ENCODE measurements at places on chromosomes 11 and 22. TPM values are rescaled to one million over a fixed set of nuclear protein-coding genes. Genes with fewer than 3 reads are reported as not detected.

DNA sequence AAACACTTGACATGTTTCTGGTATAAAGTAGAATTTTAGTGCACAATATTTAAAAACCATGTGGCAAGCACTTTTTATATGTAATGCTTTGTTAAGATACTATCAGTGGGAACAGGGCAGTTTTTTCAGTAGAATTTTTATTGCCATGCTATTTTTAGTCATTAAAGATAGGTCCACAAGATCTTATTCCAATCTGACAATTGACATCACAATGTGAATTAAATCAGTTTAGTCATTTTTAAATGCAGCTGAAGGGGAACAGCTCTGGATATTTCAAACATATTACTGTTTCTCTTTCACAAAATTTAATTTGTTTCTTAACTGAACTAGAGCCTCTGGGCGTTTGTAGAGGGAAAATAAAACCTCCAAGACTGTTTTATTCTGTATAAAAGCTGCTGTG, 194.1 kb downstream of the MSANTD4 start:
- H3K4me3 ChIP-seq: no peak overlapping the region
- H3K36me3 ChIP-seq: no peaks in the 10 kb centered on the region
- H3K27me3 ChIP-seq: no peaks in the 10 kb centered on the region
- H3K27ac ChIP-seq: no peak overlapping the region

GRCh38 chr11:124837491-124837856, 27.8 kb upstream of the ROBO3 start:
- DNase-seq: peak; percentile 85
- no peak overlapping the region for H3K4me3 ChIP-seq
- peaks cover 29% of the 10 kb centered on the region for H3K27me3 ChIP-seq
- H3K4me1 ChIP-seq: peaks cover 4% of the 10 kb centered on the region
- H3K27ac ChIP-seq: no peak overlapping the region

GRCh38 chr22:34847072-34847471, 218.9 kb upstream of the ISX start:
- no peaks in the 10 kb centered on the region for H3K36me3 ChIP-seq
- H3K4me1 ChIP-seq: no peaks in the 10 kb centered on the region
- no peak for DNase-seq
- no peak overlapping the region for H3K27ac ChIP-seq

DNA sequence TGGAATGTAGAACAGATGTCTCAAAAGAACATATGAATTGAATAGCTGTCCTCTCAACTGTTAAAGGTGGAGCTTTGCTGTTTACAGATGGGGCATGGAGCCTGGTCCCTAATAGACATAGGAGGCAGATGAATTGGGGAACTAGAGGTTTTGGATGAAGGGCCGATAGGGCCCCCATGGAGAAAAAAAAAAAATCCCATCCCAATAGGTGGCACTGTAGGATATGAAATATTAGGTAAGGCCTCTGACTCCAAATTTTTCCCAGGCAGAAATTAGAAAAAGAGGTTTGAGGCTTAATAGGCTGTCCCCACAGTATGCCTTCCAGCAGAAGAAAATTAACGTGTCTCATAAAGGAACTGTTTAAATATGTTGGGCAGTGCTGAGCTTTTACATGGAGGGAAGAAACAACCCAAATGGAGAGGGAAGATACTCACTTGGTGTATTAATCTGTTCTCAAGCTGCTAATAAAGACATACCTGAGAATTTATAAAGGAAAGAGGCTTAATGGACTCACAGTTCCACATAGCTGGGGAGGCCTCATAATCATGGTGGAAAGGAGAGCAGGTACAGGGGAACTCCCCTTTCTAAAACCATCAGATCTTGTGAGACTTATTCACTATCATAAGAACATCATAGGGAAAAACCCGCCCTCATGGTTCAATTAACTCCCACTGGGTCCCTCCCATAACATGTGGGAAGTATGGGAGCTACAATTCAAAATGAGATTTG, 30.1 kb upstream of the TMEM45B start:
- H3K36me3 ChIP-seq: no peaks in the 10 kb centered on the region
- no peak overlapping the region for H3K4me3 ChIP-seq

DNA sequence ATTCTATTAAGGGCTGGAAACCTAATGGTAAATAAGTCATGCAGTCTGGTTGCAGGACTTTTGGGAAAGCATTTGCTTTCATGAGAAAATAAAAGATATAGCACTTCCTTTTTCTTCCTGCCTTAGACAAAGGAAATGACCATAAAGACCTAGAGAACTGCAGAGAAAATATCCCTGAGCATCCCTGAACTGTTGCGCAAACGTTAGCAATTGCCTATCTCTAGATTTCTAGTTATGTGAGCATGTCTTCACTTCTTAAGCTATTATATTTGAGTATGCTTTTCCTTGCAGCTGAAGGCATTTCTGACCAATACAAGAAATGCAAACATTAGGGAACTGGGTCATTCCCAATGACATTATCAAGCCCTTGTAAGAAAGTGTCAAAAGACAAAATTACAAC, 110.6 kb downstream of the KIF18A start:
- DNase-seq: no peak
- H3K27me3 ChIP-seq: no peaks in the 10 kb centered on the region
- H3K4me1 ChIP-seq: no peaks in the 10 kb centered on the region
- H3K27ac ChIP-seq: no peak overlapping the region

DNA sequence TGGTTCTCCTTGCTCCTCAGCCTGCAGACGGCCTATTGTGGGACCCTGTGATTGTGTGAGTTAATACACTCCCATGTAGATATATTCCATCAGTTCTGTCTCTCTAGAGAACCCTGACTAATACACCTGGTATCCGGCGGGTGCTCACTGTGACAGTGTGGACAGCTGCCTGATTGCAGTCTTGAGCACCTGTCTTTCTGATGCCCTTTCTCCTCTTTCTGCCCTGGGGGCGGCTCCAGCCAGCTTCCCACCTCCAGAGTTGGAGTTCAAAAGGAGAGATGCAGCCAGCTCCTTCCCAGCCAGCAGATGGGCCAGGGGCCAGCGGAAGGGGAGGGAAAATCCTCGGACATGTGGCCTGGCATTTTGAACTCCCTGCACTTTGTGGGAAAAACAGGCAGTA, 15.0 kb downstream of the SMIM38 start:
- no peak overlapping the region for H3K4me3 ChIP-seq
- no peaks in the 10 kb centered on the region for H3K36me3 ChIP-seq
- no peaks in the 10 kb centered on the region for H3K4me1 ChIP-seq
- H3K27me3 ChIP-seq: no peaks in the 10 kb centered on the region
- DNase-seq: no peak
- H3K27ac ChIP-seq: no peak overlapping the region

DNA sequence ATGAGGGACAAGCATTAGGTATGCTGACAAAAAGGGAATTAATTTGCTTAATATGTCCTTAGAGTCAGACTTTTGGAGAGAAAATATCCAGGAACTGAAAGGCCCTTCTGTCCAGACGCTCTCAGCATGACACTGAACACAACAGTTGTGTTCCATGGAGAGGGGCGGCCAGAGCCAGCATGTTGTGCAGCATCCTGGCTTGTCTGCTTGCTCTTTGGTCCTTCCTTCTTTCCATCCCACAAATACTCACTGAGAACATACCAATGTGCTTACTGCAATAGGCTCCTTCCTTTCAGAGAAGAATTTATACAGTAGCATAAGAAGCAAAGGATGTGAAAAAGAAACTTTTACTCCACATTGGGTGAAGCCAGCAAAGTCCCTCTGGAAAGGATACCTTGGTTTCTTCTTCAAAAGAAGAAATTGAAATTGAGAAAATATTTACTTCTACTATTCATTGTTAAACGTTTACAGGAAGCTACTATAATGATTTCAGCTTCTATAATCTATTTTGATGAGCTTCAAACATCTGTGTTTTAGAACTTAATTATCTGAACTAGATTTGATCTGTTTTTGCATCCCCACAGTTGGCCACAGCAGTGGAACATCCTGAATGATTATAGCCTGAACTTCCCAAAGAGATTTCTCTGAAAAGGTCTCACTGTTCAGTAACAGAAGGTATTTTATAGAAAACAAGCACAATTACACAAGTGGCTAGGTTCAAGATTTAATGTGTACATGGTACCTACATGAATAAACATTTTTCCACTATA, 304.1 kb upstream of the PITPNB start:
- DNase-seq: no peak
- H3K4me3 ChIP-seq: no peak overlapping the region
- no peaks in the 10 kb centered on the region for H3K36me3 ChIP-seq
- no peak overlapping the region for H3K27ac ChIP-seq

DNA sequence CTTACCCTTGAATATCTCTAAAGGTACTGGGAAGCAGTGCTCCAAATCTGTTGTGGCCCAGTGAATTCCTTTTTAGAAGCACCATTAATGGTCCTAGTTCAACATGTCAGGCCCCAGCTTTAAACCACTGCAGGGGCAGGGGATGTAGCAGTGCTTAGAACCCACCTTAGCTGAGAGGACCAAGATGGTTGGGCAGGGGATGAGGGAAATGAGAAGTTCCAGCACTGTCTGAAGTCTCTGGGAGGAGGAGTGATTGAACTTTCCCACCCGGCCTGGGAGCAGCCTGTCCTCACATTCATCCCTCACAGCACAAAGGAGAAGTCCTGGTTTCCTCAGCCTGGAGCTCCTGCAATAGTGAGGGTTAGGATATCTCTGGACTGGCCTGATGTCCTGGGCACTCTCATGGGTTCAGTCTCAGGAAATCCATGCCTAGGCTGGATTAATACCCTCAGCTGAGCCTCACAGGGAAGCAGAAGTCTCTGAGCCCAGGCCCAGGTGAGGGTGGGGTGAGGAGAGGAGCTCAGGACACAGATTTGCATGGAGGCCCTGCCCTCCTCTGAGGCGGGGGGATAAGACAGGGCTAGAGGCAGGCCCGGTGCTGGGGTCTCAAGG, 28.6 kb upstream of the PRAME start:
- no peaks in the 10 kb centered on the region for H3K27me3 ChIP-seq
- H3K4me3 ChIP-seq: no peak overlapping the region
- H3K27ac ChIP-seq: no peak overlapping the region
- no peaks in the 10 kb centered on the region for H3K4me1 ChIP-seq
- H3K36me3 ChIP-seq: no peaks in the 10 kb centered on the region
- no peak for DNase-seq

DNA sequence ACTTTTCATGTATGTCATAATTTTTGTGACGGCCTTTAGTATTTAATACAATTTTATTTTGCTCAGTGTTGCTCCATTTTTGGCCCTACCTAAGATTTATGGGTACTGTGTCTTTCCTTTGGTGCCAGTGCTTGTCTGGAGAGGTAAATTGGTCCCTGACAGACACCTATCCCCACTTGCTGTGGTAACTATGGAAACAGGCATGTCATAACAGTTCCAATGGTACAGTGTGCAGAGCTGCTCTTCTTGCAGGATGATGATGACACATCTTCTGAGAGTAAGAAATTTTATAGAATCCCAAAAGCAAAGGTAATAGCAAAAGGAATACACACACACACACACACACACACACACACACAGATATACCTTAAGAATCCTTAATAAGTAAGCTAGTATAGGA, 118.5 kb downstream of the ELP4 start:
- no peaks in the 10 kb centered on the region for H3K4me1 ChIP-seq
- DNase-seq: no peak
- no peak overlapping the region for H3K27ac ChIP-seq
- H3K27me3 ChIP-seq: no peaks in the 10 kb centered on the region
- H3K36me3 ChIP-seq: no peaks in the 10 kb centered on the region
- no peak overlapping the region for H3K4me3 ChIP-seq

DNA sequence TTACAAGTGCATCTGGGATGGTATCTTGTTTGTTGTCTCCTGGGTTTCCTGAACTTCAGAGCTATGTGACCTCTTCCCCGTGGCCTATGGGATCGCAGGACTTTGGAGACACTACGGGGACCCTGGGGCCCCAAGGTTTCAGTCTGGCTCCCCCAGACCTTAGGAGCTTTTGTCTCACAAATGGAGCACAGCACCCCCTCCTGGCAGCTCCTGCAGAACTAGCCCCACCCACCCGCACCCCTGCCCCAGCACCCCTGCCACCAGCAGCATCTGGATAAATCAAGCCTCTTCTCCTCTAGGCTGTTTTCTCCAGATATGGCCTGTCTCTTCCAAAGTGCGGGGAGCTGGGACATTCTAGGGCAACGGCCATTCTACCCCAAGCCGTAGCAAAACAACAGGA, 10.4 kb downstream of the RCOR2 start:
- no peak overlapping the region for H3K27ac ChIP-seq
- no peaks in the 10 kb centered on the region for H3K27me3 ChIP-seq
- DNase-seq: no peak

DNA sequence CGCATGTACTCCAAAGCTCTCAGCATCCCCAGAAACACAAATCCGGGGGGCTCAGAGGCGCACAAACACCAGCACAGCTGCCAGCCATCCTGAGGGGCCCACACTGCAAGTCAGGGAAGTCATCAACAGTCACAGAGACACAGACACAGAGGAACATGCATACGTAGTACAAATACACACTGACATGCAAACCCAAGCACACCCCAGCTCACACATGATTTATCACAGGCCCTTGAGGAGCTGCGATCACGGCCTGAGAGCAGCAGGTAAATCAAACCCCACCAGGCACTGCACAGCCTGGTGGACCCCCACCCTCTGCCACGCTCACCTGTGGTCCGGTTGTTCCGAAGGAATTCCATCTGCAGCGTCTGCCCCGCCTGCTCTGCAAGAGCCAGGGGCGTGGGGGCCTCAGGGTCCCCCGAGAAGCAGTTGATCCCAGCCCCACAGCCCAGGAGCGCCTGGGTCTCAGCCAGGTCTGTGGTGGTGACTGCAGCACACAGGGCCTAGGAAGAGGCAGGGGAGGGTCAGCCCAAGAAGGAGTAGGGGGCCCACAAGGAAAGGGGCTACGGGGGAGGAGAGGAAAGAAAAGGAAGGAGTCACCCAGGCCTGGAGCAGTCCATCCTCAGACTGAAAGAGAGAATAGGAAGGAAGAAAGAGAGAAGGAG, 28.5 kb upstream of the PDE2A start:
- DNase-seq: peak; percentile 46
- no peak overlapping the region for H3K4me3 ChIP-seq
- no peaks in the 10 kb centered on the region for H3K4me1 ChIP-seq
- peaks cover 34% of the 10 kb centered on the region for H3K36me3 ChIP-seq

GRCh38 chr22:42300259-42301076, 30.0 kb upstream of the TCF20 start:
- H3K27ac ChIP-seq: no peak overlapping the region
- no peak overlapping the region for H3K4me3 ChIP-seq
- H3K36me3 ChIP-seq: no peaks in the 10 kb centered on the region
- H3K4me1 ChIP-seq: no peaks in the 10 kb centered on the region
- no peak for DNase-seq

Gene TRIM49D1
- not detected for total RNA-seq

Gene TRAPPC4
- total RNA-seq: 82.6 TPM

Gene CD3E
- total RNA-seq: 14.3 TPM

Gene CCDC34
- total RNA-seq: 5.4 TPM

Measured in kidney (tissue), 22 donors.